RCC 7860 (cell line): ENCODE measurements at places on chromosomes 5 and 9.

DNA sequence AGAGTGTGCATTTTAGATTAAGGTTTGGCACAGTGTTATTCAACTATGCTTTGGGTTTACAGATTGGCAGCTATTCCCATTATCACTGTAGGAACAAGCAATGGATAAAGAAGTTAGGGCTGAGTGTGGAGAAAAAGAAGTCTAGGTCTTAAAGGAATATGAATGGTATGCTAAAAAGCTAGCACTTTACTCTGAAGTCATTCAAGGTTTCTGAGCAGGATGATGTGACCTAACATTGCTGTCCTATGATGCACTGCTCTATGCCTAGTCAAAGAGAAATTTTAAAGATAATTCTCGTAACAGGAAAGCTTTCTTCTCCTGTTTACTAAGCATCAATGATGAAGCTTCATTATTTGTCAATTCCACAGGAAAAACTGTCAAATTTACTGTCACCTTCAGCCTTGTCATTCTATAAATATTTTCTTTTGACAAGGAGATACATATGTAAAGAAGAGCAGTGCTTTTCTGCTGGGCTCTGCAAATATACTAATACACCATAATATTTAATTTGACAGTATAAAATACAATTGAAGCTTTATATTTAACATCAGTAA, 476.1 kb upstream of the PTPRD start:
- DNase-seq, result no peak

DNA sequence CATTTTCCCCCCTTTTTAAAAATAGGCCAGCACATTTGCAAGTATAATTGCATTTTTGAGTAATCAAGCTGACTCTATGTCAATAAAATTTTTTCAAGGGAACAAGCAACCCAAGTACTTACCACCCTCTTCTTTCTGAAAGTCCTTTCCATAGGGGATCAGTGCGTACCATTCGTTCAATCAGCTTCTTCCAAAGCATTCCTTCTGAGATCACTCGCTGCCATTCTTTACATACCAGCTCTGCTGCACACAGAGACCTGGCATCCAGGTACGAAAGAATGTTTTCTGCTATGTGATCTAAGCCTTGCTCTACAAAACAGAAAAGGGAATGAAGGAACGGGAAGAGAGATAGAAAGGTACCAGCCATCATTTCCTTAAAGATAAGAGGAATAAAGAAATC, 106.6 kb downstream of the FBXW11 start:
- DNase-seq, result no peak

- no peak for DNase-seq
Observed at GRCh38 chr9:14140096-14140697, 173.7 kb downstream of the NFIB start.

GRCh38 chr5:72159501-72159911, 52.2 kb downstream of the MAP1B start:
- DNase-seq, result no peak

DNA sequence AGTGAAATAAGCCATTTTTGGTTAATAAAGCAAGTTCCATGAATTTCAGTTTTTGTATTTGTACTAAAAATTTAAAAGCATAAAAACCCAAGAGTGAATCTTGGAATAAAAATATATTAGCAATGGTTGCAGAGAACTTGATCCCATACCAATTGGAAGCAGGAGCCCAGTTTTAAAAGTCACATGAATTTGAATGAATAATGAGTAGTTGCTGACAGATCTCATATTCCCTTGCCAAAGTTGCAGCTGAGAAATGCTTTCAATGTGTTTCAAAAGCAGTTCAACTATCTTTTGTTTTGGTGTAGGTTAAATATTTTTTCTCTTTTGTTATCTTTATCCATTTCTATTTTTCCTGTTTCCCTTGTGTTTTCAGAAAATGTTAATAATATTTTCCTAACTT, 818.6 kb downstream of the CDH18 start:
- no peak for DNase-seq

DNA sequence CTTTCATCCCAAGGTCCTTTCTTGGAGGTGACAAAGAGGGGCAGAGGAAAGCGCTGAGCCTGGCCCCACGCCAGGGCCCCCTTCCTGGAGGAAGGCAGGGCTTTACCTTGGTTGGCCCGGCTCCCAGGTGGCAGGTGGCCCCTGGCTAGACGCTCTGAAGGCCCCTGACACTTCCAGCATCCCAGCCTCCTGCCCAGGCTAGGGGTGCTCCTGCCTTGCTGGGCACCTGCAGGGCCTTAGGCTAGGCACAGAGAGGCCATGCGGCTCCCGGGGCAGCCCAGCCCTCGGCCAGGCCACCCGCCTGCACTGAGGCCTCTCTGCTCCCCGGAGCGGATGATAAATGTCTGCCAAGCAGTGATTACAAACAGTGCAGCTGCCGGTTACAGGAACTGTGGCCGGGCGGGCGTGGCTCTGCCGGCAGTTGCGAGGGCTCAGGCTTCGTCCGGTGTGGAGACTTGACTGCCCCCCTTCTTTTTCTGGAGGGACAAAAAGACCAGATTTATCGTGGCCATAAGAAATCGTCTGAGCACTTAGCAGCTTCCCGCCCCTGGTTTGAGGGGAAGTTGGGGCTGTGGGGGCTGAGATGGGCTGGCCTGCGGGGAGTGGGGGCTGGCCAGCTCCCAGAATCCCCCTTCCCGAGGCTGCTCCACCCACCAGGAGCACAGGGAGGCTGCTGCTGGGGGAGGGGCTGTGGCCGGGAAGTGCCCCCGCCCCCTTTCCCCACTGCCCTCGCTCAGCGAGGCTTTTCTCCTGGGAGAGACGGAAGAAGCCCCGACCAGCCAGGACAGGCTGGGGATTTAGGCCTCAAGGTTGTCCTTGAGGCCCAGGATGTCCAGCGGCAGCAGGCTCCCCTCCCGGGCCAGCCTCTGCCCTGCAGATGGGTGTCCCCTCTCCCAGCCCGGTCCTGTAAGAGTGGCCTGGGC, 31.6 kb upstream of the UBAC1 start:
- DNase-seq, result peak; percentile 62

DNA sequence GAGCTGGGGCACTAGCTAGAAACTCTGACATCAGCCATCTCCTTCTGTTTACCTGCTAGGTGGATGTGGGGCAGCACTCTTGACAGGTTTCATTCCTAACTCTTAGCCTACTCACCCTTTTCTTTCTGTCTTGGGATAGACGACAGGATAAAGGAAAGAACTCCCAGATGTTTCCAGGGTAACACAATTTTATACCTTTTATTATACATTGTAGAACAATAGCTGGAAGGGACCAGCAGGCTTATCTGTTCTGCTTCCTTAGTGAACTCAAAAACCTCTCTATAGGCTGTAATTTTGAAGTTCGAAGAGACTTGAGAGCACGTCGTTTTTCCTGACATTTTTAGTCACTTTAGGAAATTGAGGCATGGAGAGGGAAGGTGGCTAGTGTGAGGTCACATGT, 13.2 kb downstream of the SPTAN1 start:
- no peak for DNase-seq
